ENCODE measurements at places on chromosomes 3 and 15.

DNA sequence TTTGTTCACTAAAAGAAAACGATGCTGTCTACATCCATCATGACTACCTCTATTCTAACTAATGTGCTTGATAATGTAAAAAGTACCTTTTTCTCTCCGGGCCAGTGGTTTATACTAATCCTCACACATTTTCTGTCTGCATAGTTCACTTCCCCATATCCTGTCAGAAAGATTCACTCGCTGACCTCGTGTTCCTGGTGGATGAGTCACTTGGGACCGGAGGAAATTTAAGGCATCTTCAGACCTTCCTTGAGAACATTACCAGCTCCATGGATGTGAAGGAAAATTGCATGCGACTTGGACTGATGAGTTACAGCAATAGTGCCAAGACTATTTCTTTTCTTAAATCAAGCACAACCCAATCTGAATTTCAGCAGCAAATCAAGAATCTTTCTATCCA lies 33.8 kb downstream of the COL6A5 start:
- H3K27me3 ChIP-seq = no peaks in the 10 kb centered on the region
- DNase-seq = no peak
- no peaks in the 10 kb centered on the region for H3K4me1 ChIP-seq
- H3K27ac ChIP-seq = no peak overlapping the region
- H3K36me3 ChIP-seq = no peaks in the 10 kb centered on the region

GRCh38 chr3:58387650-58388546 lies 45.7 kb downstream of the PDHB start:
- peaks cover 12% of the 10 kb centered on the region for H3K36me3 ChIP-seq
- no peak for DNase-seq
- H3K27me3 ChIP-seq = no peaks in the 10 kb centered on the region
- peak overlapping the region; percentile 98 for H3K27ac ChIP-seq
- peaks cover 44% of the 10 kb centered on the region for H3K4me1 ChIP-seq
- H3K4me3 ChIP-seq = no peak overlapping the region

GRCh38 chr3:42886294-42886822 lies 10.7 kb upstream of the CYP8B1 start:
- no peak overlapping the region for H3K4me3 ChIP-seq
- DNase-seq = no peak
- peaks cover 6% of the 10 kb centered on the region for H3K27me3 ChIP-seq

GRCh38 chr15:31296219-31296645 lies 30.4 kb upstream of the KLF13 start:
- H3K4me1 ChIP-seq = no peaks in the 10 kb centered on the region
- no peak for DNase-seq
- no peak overlapping the region for H3K27ac ChIP-seq
- no peaks in the 10 kb centered on the region for H3K36me3 ChIP-seq

- peaks cover 7% of the 10 kb centered on the region for H3K4me1 ChIP-seq
- no peak for DNase-seq
- peaks cover 8% of the 10 kb centered on the region for H3K27me3 ChIP-seq
- H3K27ac ChIP-seq = no peak overlapping the region
- no peak overlapping the region for H3K4me3 ChIP-seq
- no peaks in the 10 kb centered on the region for H3K36me3 ChIP-seq
Measured at GRCh38 chr3:23740517-23740965, 65.2 kb upstream of the UBE2E1 start.

DNA sequence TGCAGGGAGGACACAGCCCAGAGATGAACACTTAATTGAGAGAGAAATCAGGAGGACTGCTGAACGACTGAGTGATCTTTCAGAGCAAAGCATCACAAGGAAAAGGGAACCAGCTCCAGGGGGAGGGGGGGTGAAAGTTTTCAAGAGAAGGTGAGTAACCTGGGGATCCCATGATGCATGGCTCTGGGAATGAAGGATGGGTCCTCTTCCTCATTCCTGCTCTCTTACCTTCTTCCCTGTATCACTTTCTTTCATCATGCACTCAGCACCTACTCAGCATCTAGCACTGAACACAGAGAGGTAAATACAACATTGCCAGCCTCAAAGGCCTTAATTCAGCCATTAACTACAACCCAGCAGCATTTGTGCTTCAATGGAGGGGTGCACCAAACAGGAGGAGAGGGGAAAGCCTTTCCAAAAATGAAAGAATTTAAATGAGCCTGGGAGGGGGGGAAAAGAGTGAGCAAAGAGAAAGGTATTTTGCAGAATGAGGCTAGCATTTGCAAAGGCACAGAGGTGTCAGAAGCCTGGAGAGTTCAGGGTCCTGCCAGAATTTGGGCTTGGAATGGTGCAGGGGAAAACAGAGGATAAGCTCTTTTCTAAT lies 427.4 kb downstream of the FOXP1 start:
- H3K27me3 ChIP-seq = no peaks in the 10 kb centered on the region
- H3K36me3 ChIP-seq = no peaks in the 10 kb centered on the region
- peaks cover 8% of the 10 kb centered on the region for H3K4me1 ChIP-seq
- DNase-seq = no peak
- no peak overlapping the region for H3K27ac ChIP-seq

DNA sequence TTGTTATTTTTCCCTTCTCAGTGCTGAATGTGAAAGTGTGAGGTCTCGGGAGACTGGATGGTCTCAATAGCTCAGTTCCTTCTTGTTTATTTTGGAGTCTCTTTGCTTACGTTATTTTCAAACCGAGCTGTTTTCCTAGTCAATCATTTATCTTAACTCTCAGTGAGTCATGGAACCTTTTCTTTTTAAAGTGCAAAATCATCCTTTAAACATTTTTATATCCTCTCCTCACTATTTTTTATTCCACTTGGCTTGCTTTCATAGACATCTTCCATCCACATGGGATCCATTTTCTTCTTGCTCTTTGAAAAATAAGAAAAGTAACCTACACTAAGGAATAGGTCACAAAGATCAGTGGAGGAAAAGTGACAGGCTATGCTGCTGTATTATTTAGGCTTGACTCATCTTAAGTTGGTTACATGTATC lies 497.8 kb downstream of the NAALADL2 start:
- no peaks in the 10 kb centered on the region for H3K27me3 ChIP-seq
- peak; percentile 68 for DNase-seq
- H3K36me3 ChIP-seq = no peaks in the 10 kb centered on the region

DNA sequence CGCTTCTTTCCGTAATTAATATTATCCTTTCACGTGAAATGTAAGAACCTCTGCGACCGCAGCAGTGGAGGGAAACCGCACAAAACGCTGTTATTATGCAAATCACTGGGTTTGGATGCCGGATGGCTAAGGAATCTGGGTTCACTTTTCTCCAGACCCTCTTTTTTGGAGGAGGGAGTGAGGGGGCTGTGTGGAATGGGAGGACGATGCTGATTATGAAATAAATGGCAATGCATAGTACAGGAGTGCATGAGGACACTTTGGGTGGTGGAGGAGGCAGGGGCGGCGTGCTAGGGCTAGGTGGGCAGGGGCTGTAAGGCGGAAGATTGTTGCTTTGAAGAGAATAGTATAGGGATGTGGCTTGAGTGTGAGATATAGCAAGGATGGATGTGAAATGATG lies 1.8 kb downstream of the CADM2 start:
- H3K36me3 ChIP-seq = no peaks in the 10 kb centered on the region
- H3K27me3 ChIP-seq = peaks cover 8% of the 10 kb centered on the region
- DNase-seq = no peak

GRCh38 chr3:71521021-71521352 lies 62.5 kb downstream of the FOXP1 start:
- H3K4me1 ChIP-seq = peaks cover 2% of the 10 kb centered on the region
- no peak overlapping the region for H3K4me3 ChIP-seq
- H3K36me3 ChIP-seq = no peaks in the 10 kb centered on the region
- H3K27ac ChIP-seq = no peak overlapping the region

DNA sequence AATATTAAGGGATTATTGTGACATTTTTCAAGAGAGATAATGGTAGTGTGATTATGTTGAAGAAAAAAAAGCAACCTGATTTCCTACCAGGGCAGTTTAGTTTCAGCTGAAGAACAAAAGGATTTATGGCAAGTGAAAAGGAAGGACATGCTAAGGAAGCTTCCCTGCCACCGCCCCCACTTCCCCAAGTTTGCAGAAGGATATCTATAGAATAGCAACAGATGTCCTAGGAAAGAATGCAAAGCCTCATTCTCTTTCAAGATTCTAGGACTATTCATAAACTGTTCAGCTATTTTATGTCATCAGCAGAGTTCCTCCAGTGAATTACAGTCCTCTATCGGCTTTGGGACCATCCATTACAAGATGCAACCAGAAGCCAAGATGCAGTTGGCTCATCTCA lies 160.8 kb downstream of the SATB1 start:
- DNase-seq = no peak
- H3K36me3 ChIP-seq = no peaks in the 10 kb centered on the region
- no peak overlapping the region for H3K4me3 ChIP-seq
- no peak overlapping the region for H3K27ac ChIP-seq
- H3K27me3 ChIP-seq = no peaks in the 10 kb centered on the region

- H3K27me3 ChIP-seq = no peaks in the 10 kb centered on the region
- DNase-seq = no peak
- no peaks in the 10 kb centered on the region for H3K36me3 ChIP-seq
Measured at GRCh38 chr3:3066378-3066777, 43.8 kb downstream of the IL5RA start.

GRCh38 chr3:13332740-13333139 lies 87.4 kb downstream of the NUP210 start:
- no peak overlapping the region for H3K4me3 ChIP-seq
- DNase-seq = no peak
- no peaks in the 10 kb centered on the region for H3K4me1 ChIP-seq
- peaks cover 29% of the 10 kb centered on the region for H3K27me3 ChIP-seq
- no peaks in the 10 kb centered on the region for H3K36me3 ChIP-seq

DNA sequence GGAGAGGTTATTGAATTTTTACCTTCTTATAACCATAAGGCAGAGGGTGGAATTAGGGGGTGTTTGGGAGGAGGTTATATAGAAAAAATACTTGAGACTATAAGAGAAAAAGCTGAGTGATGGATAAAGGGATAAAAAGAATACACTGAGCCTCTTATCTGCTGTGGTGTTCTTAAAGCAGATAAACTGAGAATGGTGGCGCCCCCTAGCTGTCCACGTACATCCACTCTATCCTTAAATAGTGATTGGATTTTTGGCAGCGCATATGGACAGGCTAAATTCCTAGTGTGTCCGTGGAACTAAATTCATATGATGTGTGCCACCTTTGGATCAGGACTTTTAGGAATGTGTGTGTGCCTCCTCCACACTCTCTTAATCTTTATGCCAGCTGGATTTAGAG lies 121.1 kb downstream of the OXSM start:
- DNase-seq = peak; percentile 48
- H3K36me3 ChIP-seq = no peaks in the 10 kb centered on the region
- no peak overlapping the region for H3K4me3 ChIP-seq
- H3K27ac ChIP-seq = no peak overlapping the region

- H3K36me3 ChIP-seq = no peaks in the 10 kb centered on the region
- no peaks in the 10 kb centered on the region for H3K4me1 ChIP-seq
- no peak overlapping the region for H3K4me3 ChIP-seq
- no peak for DNase-seq
- peaks cover 16% of the 10 kb centered on the region for H3K27me3 ChIP-seq
Measured at GRCh38 chr3:10530241-10530640, 24.9 kb upstream of the ATP2B2 start.

DNA sequence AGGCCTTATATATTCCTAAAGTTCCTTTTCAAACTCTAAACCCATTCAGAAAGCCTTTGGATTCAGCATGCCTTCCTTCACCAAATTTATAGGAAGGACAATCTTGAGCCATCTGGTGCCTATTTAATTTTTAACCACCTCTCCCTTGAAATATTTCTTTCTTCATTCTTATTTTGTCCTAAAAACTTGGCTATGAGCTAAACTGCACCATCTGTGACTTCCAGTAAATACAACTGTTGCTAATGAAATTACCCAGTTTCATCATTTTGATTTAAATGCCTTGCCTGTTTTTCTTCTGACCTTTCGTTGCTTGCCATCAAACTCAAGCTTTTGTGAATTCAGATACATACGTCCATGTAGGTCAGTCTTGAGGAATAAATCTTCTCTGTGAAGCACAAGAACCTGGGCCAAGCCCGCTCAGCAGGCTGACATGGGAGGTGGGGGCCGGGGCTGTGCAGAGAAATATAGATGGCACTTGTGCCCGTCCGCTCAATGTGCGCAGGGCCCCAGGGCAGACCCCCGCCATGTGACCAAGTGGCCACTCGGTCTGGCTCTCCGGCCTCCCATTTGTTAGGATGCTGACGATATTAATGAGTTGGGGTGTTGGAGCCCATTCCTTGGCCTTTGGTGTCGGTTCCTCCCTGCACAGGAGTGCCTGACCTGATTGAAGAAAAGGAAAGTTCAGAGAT lies 335.9 kb downstream of the VPS13C start:
- no peak for DNase-seq
- H3K4me3 ChIP-seq = no peak overlapping the region

GRCh38 chr3:153350420-153350819 lies 188.4 kb downstream of the RAP2B start:
- peaks cover 4% of the 10 kb centered on the region for H3K4me1 ChIP-seq
- H3K4me3 ChIP-seq = no peak overlapping the region
- H3K27me3 ChIP-seq = peaks cover 2% of the 10 kb centered on the region
- no peak overlapping the region for H3K27ac ChIP-seq
- no peaks in the 10 kb centered on the region for H3K36me3 ChIP-seq
- DNase-seq = peak; percentile 85

DNA sequence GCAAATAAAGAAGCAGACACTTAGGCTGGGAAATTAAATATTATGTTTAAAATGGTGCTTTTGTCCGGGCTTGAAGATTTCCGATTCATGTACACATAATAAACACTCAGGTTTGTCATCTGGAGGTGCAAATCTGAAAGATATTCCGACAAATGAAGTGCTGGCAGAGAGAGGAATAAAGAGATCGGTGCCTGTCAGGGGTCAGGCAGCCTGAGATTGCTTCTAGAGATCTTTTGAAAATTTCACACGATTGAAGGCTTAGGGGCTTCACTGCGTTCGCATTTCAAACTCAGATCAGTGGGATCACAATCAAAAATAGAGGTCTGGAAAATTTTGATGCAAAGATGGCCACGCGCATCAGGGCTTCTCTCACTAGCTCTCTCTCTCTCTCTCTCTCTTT lies 33.2 kb downstream of the NR2F2 start:
- no peak overlapping the region for H3K4me3 ChIP-seq
- no peak for DNase-seq
- peaks cover 6% of the 10 kb centered on the region for H3K27me3 ChIP-seq
- H3K36me3 ChIP-seq = no peaks in the 10 kb centered on the region
- no peak overlapping the region for H3K27ac ChIP-seq
- peaks cover 2% of the 10 kb centered on the region for H3K4me1 ChIP-seq

GRCh38 chr3:194321693-194322640 lies 29.2 kb downstream of the CPN2 start:
- H3K4me1 ChIP-seq = peaks cover 7% of the 10 kb centered on the region
- H3K27ac ChIP-seq = no peak overlapping the region
- H3K4me3 ChIP-seq = no peak overlapping the region
- DNase-seq = no peak
- peaks cover 14% of the 10 kb centered on the region for H3K27me3 ChIP-seq

GRCh38 chr15:28947221-28947674 lies 61.5 kb downstream of the APBA2 start:
- no peaks in the 10 kb centered on the region for H3K4me1 ChIP-seq
- DNase-seq = no peak
- no peaks in the 10 kb centered on the region for H3K27me3 ChIP-seq
- H3K36me3 ChIP-seq = no peaks in the 10 kb centered on the region
- H3K4me3 ChIP-seq = no peak overlapping the region

- H3K4me3 ChIP-seq = no peak overlapping the region
- no peaks in the 10 kb centered on the region for H3K4me1 ChIP-seq
- no peaks in the 10 kb centered on the region for H3K36me3 ChIP-seq
- H3K27ac ChIP-seq = no peak overlapping the region
- no peak for DNase-seq
Measured at GRCh38 chr3:16534640-16535262, 21.3 kb upstream of the RFTN1 start.
